ENCODE measurements at places on chromosomes 5 and 9.

- no peak for DNase-seq
Observed at GRCh38 chr5:13708906-13709305, 235.6 kb downstream of the DNAH5 start.

- peak; percentile 83 for DNase-seq
Observed at GRCh38 chr5:150642567-150642927, 2.1 kb downstream of the SYNPO start.

- no peak for DNase-seq
Observed at GRCh38 chr5:155471027-155471426, 457.5 kb downstream of the KIF4B start.

DNA sequence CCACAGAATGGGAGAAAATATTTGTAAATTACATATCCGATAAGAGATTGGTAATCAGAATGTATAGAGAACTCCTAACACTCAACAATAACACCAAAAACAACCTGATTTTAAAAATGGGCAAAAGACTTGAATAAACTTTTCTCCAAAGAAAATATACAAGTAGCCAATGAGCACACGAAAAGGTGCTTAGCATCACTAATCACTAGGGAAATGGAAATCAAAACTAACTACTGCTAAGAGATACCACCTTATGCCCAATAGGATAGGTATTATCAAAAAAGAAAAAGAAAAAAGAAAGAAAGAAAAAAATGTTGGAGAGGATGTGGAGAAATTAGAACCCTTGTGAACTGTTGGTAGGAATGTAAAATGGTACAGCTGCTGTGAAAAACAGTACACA, 212.1 kb downstream of the TLR4 start:
- no peak for DNase-seq

DNA sequence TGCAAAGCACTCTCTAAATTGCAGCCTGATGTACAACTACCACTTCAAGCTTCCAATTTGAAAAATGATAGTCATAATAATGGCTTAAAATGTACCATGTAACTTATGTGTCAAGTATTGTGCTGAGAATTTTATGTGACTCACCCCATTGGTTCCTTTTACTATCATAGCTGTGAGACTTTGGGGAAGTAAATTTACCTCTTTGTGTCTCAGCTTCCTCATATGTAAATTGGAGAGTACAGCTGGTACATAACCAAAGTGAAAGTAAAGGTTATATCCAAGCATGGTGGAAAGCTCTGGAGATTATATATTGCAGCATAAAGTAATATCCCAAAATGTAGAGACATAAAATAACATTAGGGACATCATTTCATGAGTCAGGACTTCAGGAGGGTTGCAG, 2200.4 kb upstream of the C9orf72 start:
- no peak for DNase-seq

Data from ovary (tissue), 10 donors.